ENCODE measurements at places on chromosomes 3 and 15. TPM values are rescaled to one million over a fixed set of nuclear protein-coding genes. Genes with fewer than 3 reads are reported as not detected.
A peak's percentile ranks its signal among the peaks of the same experiment; 100 is the strongest.

DNA sequence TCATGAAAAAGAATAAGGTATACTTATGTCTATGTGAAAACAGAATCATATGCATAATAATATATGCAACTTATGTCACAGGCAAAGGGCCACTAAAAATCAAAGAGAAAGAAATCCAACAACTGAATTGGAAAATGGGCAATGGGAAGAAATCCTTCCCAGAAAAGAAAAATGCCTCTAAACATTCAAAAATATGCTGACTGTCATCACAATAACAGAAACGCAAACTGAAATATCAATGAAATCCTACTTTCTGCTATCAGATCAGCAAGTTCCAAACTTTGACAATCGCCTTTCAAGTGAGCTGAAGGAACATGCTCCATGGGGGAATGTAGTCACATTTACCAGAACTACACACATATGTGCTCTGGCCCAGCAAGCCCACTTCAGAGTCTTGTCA lies 99.4 kb upstream of the KLF13 start:
- no peaks in the 10 kb centered on the region for H3K36me3 ChIP-seq
- no peak overlapping the region for H3K27ac ChIP-seq
- DNase-seq: no peak
- H3K27me3 ChIP-seq: peaks cover 2% of the 10 kb centered on the region
- peaks cover 16% of the 10 kb centered on the region for H3K4me1 ChIP-seq

DNA sequence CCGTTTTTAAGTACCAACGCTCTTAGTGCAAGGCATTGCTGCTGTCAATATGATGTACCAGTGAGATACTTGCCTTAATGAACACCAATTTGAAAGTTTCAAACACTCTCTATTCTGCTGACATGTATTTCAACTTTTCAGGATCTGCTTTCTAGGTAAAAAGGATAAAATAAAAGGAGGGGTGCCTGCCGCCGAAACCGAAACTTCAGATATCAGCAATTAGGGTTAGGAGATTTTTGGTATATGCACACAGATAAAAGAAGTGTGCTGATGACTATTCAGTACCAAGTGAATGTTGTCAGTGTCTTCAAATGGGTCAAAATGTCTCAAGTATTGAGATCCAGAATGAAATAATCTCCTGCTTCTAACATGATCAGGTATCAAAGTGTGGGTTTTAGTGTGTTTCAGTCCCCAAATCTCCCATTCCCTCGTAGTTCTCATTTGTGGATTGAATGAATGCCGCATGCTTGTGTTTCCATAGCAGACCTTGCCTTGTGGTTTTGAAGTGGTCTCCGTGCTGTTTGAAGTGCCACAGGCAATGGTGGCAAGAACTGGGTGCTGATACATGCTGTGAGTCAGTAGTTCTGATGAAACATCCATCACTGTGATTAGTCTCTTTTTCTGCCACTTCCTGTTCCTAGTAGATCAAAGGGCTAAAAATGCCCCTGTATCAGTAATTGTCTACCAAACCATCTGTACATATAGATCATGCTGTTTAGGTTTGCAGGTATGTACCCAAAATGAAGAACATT lies 22.5 kb downstream of the CHST14 start:
- H3K4me3 ChIP-seq: peak overlapping the region; percentile 2
- peaks cover 18% of the 10 kb centered on the region for H3K4me1 ChIP-seq
- H3K27me3 ChIP-seq: peaks cover 12% of the 10 kb centered on the region

DNA sequence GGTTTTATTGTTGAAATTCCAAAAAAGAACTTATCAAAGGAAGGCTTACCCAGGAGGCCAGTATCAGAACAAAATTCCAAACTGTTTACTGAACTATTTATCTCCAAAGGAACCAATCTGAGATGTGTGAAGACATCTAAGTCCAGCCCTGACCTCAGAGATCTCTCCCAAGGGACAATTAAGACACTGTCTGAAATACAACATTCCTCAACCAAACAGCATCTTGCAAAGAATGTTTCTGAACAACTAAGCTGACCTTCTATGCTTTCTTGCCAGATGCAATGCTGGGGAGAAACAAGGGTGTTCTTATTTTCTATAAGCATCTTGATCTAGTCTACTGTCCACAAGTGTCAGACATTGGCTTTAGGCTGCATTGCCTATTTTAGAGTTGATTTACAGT lies 13.6 kb downstream of the PDZRN3 start:
- no peaks in the 10 kb centered on the region for H3K36me3 ChIP-seq
- H3K27me3 ChIP-seq: peaks cover 2% of the 10 kb centered on the region
- H3K4me1 ChIP-seq: no peaks in the 10 kb centered on the region
- H3K27ac ChIP-seq: no peak overlapping the region
- H3K4me3 ChIP-seq: no peak overlapping the region
- DNase-seq: no peak

GRCh38 chr3:73215901-73216300 lies 154.4 kb downstream of the EBLN2 start:
- DNase-seq: no peak
- no peaks in the 10 kb centered on the region for H3K4me1 ChIP-seq
- H3K36me3 ChIP-seq: no peaks in the 10 kb centered on the region
- H3K27me3 ChIP-seq: no peaks in the 10 kb centered on the region
- no peak overlapping the region for H3K27ac ChIP-seq
- H3K4me3 ChIP-seq: no peak overlapping the region

The TMEM212 gene
- not detected for total RNA-seq

The GOLGA8N gene
- 7.7 TPM for total RNA-seq

The WNT5A gene
- not detected for total RNA-seq

The SLC22A13 gene
- 0.78 TPM for total RNA-seq
